Stimulated activated CD4-positive, alpha-beta T cell treated with anti-CD3 and anti-CD28 coated beads, Interleukin-4, amount 100 ng/mL, for 4 hours (primary cell): ENCODE measurements at places on chromosomes 1 and 21.

DNA sequence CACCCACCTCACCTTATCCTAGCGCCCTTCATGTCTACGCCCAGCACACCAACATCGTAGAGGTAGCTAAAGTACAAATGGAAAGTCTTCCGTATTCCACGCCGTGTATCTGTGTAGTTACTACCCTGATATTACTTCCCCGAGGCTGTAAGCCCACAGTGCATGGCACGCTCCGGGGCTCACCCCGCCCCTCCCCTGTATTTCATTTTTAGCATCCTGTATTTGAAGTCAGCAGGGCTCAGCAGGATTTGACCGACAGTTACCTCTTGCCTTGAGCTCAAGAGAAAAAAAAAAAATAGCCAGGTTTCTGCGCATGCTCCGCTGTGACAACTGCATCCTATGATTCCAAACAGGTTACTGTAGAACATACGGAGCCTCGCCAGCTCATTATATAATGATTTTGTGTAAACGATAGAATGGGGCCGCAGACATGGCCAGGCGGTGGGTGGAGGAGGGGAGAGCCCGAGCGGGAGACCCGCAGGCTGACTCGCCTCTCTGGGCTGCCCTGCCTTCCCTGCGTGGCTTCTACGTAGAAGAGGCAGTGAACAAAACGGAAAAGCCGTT, 1.3 kb downstream of the ABCG1 start:
- DNase-seq, result peak; percentile 56

DNA sequence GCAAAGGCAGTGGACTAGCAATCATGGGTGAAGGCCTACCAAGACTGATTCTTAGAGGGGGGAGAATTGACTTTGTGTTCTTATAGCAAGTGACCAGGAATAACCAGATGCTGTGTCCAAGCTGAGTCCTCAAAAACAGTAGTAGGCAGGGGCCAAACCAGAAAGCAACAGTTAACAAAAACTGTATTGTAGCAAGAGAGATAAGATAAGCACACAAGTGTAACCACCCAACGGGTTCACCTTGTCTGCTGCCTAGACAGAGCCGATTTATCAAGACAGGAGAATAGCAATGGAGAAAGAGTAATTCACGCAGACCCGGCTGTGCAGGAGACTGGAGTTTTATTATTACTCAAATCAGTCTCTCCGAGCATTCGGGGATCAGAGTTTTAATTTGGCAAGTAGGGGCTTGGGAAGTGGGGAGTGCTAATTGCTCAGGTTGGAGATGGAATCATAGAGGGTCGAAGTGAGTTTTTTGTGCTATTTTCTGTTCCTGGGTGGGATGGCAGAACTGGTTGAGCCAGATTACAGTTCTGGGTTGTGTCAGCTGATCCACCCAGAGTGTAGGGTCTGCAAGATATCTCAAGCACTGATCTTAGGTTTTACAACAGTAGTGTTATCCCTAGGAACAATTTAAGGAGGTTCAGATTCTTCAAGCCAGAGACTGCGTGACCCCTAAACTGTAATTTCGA, 8.3 kb upstream of the CSRP1 start:
- no peak for DNase-seq

- no peak for DNase-seq
Measured at GRCh38 chr1:209929751-209930150, 8.3 kb upstream of the SYT14 start.

- DNase-seq, result no peak
Measured at GRCh38 chr1:75745276-75745675, 20.8 kb downstream of the ACADM start.

DNA sequence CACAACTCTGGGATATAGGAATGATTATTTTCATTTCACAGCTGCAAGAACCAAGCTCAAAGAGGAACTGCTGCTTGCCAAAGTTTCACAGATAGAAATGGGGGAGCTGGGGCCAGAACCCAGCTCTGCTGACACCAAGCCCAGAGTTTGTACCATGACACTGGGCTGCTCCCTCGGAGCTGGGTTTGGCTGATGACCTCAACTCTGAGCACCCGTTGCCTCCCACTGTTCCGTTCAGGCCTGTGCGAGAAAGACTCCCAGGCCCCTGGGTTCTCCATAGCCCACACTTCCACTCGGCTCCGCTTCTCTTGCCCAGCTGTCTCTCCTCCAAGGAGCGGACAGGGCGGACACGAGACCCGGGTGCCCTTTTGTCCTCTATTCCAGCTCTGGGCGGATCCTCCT, 55.2 kb downstream of the NGF start:
- no peak for DNase-seq

- no peak for DNase-seq
Measured at GRCh38 chr1:190453550-190453949, 24.1 kb downstream of the BRINP3 start.
